ENCODE measurements at places on chromosomes 5 and 9.
A peak's percentile ranks its signal among the peaks of the same experiment; 100 is the strongest.

GRCh38 chr5:60102961-60103693 is 209.6 kb upstream of the PDE4D start:
- DNase-seq, result no peak

- DNase-seq, result no peak
Observed at GRCh38 chr5:151095341-151096000, 14.6 kb upstream of the TNIP1 start.

DNA sequence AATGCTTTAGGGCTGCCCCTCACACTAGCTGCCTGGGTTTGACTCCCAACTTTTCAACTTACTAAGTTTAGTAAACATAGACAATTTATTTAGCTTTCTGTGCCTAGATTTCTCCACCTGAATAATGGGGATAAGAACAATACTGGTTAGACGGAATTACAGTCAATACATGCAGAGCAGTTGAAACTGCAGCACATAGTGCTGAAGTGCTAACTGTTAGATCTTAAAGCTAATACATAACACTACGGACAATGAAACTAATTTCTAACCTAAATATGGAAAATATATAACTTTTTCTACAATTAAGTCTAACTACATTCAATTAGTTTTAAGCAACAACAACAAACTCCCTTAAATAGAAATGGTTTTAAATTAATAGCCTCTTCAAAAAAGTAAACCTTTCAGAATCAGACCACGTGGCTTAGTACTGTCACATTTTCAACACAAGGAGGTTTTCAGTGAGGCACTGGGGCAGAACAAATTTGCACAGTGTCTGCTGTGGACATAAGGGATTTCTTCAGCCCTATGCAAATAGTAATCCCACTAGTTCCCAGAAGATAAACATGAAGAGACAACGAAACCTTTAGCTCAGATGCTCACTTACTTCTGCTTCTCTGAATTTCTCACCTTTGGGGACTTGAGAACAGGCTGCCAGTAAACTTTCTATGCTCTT is 293.4 kb downstream of the EDIL3 start:
- DNase-seq, result peak; percentile 66

GRCh38 chr5:111734013-111734412 is 23.0 kb downstream of the NREP start:
- DNase-seq, result no peak

- no peak for DNase-seq
Observed at GRCh38 chr9:131977109-131977838, 102.4 kb downstream of the MED27 start.

DNA sequence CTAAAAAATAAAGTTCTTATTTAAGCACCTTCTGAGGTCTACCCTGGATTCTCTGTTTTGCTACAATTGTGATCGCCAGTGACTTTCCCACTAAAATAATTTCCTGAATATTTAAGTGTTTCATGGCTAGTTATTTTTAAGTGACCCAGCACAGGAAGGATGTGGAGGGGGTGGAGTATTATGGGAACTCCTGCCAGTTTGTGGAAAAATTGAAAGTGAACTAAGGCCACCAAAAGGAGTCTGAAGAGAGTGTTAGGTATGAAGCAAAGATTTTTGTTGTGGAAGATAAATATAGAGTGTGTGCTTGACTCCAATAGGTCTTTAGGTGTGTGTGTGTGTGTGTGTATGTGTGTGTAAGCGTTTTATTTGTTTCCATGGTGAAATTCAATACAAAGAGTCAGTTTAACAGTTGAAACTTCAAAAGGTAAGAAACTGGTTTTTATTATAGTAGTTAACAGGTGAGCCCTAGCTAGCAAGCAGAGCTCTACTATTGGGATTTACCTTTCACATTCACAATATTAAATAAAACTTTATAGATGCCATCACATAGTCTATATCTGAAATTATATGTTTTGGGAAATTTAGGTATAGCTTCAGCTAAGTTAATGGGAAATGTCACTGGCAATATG is 25.6 kb downstream of the RASGRF2 start:
- DNase-seq, result no peak

DNA sequence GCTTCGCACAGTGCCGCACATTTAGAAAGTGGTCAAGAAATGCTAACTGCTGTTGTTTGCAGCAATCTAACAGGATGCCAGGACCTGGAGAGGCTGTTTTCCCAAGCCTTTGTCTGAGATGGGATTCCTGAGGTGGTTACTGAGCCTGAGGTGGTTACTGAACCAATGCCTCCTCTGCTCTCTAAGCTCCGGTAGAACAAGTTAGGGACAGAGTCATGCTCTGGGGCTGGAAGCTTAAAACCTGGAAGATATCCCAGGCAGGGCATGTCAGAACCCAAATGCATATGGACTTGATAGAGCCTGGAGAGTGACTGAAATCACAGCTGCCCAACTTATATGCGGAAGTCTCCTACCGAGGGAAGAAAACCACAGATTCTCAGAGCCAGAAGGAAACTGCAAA is 46.5 kb upstream of the FAT2 start:
- DNase-seq, result no peak
